ENCODE measurements at places on chromosomes 4 and X.

DNA sequence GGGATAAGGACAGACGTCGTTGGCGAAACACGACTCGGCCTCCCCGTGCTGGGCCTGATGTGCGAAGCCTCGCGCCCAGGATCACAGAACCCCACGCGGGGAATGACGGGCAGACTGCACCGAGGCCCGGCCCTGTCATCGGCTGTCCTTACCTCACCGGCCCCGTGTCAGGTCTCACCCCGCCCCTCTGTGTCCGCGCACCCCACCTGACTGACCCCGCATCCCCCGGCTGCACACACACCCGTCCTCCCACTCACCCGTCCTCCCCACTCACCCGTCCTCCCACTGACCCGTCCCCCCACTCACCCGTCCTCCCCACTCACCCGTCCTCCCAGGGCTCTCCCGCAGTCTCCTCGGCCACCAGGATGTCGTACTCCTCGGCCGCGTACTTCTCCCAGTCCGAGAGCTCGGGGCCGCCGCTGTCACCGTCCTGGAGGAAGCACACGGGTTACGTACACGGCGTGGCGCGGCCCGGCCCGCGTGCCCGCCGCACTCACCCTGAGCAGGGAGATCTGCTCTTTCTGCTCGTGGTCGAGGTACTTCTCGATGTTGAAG lies 19.8 kb upstream of the GTPBP6 start:
- no peak for DNase-seq

GRCh38 chrX:69158166-69158980 lies 6.9 kb downstream of the PJA1 start:
- DNase-seq, result peak; percentile 30

DNA sequence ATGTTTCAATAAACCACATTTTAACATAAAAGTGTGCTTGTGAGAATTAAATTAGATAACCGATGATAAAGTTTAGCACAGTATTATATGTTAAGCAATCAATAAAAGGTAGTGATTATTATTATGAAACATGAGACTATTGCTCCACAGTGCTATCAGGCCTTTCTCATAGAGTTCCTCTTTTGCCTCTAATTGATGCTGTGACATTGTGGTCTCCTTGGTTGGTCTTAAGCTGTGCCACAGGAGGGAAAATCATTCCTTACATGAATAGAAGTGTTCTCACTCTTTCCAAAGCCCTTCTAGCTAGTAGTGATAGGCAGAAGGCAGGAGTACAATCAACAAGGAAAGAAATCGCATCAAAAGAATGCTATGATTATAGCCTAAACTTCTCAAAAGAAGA lies 9.2 kb upstream of the PDHA2 start:
- DNase-seq, result no peak

- DNase-seq, result no peak
Observed at GRCh38 chr4:13219971-13220370, 264.2 kb downstream of the RAB28 start.

GRCh38 chrX:19870710-19871490 lies 16.5 kb downstream of the SH3KBP1 start:
- DNase-seq, result no peak

GRCh38 chr4:78022517-78022916 lies 34.6 kb upstream of the FRAS1 start:
- no peak for DNase-seq

- DNase-seq, result no peak
Observed at GRCh38 chrX:70049925-70050324, at the start of gene AWAT2. Gene AWAT2, minus strand, starts transcription at chrX:70049938. Its CDS starts 6 bp downstream, at chrX:70049932.

DNA sequence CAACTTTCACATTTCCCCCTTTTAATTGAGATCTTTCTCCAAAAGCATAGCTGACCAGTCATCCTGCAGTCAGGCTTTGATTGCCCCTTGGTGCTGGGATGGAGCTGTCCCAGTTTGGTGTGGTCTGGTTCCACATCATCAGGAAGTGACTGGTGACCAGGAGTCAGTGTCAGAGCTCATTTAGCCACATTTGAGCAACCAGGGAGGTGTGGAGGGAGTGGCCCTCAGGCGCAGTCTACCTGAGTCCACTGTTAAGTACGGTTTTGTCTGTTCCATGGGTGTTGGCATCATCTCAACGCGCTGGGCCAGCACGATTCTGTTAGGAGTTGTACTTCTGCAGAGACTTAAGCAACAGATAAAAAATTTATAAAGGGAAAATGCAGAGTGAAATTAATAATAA lies 52.6 kb downstream of the RGS12 start:
- DNase-seq, result no peak

- no peak for DNase-seq
Observed at GRCh38 chr4:188930822-188931221, 791.6 kb downstream of the TRIML1 start.

DNA sequence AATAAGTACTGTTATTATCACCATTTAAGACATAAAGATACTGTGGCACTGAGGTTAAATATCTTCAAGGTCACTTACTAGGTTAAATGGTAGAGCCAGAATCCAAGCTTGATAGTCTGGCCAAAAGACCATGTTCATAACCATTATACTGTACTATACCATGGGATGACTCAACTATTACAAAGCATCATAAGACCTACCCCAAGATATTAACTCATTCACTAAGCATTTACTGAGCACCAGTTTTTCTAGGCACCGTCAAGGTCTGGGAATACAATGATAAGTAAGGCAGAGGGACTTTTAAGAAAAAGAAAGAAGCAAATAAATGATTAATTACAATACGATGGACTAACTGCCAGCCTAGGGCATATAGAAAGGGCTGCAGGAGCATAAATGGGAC lies 95.5 kb upstream of the KCTD8 start:
- no peak for DNase-seq

- no peak for DNase-seq
Observed at GRCh38 chrX:30153881-30154260, 61.5 kb upstream of the MAGEB2 start.

DNA sequence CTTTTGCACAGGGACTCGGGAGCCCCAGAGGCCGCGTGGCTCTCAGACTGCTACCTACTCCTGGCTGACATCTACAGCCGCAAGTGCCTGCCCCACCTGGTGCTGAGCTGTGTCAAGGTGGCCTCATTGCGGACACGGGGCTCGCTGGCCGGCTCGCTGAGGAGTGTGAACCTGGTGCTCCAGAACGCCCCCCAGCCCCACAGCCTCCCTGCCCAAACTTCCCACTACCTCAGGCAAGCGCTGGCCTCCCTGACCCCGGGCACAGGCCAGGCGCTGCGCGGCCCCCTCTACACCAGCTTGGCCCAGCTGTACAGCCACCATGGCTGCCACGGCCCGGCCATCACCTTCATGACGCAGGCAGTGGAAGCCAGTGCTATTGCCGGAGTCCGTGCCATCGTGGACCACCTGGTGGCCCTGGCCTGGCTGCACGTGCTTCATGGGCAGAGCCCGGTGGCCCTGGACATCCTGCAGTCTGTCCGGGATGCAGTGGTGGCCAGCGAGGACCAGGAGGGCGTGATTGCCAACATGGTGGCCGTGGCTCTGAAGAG lies 28.8 kb downstream of the SH3TC1 start:
- no peak for DNase-seq

- DNase-seq, result peak; percentile 65
Observed at GRCh38 chr4:163166041-163166579, 580 bp downstream of the NAF1 start.

DNA sequence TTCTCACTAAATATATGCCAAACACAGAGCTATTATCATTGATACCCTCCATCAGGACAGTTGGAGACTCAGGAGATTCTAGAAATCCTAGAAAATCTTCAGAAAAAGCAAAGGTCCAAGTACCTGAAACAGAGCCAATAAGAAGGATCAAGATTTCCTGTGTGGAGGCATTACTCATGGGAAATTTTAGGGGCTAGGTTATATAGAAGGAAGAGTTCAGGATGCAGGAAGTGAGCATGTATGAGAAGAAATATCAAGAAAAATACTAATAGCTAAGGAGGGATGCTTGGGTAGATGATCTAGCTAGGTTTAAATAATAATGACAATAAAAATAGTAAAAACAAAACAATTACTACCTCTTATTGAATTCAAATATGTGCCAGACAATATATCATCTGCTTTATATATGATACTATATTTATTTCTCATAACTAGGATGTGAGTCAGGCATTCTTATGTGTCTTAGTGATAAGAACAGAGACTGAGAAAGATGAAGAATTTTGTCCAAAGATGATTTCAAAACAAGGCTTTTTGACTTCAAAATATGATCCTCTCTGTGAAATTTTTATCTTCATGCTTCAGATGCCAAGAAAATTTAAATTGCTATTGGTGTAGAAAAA lies 66.4 kb upstream of the HHIP start:
- no peak for DNase-seq

DNA sequence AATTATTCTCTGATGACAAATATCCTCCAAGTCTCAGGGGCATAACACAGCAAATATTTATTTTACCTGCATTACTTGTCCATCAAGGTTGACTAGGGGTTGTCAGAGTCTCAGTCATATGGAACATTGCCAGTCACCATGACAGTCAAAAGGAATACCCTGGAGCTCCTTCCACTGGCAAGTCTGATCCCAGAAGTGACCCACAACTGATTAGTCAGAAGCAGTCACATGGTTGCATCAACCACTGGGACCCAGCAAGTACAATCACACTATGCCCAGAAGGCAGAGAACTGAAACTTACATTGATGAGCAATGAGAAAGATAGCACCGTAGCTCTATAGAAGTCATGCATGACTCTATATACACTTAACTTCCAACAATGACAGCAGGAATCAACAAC lies 41.9 kb upstream of the SOD3 start:
- DNase-seq, result no peak

DNA sequence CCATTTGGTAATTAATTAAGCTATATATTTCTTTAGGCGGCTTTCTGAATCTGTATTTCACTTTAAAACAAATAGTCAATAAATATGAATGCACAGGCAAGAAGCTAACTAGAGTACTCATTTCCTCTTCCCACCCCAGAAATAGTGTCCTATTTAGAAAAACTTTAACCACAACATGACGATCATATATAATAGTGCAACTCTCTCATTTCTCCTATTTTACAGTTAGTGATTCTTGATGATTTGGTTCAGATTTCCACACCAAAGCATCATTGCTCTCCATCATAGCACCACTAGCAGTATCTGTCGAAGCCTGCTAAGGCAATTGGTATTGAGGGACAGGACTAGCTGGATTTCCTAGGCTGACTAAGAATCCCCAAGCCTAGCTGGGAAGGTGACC lies 184.0 kb upstream of the GALNTL6 start:
- DNase-seq, result no peak

GRCh38 chr4:182642831-182643230 lies 274.4 kb downstream of the DCTD start:
- no peak for DNase-seq

- no peak for DNase-seq
Observed at GRCh38 chr4:28639747-28640146, 1779.1 kb downstream of the STIM2 start.

DNA sequence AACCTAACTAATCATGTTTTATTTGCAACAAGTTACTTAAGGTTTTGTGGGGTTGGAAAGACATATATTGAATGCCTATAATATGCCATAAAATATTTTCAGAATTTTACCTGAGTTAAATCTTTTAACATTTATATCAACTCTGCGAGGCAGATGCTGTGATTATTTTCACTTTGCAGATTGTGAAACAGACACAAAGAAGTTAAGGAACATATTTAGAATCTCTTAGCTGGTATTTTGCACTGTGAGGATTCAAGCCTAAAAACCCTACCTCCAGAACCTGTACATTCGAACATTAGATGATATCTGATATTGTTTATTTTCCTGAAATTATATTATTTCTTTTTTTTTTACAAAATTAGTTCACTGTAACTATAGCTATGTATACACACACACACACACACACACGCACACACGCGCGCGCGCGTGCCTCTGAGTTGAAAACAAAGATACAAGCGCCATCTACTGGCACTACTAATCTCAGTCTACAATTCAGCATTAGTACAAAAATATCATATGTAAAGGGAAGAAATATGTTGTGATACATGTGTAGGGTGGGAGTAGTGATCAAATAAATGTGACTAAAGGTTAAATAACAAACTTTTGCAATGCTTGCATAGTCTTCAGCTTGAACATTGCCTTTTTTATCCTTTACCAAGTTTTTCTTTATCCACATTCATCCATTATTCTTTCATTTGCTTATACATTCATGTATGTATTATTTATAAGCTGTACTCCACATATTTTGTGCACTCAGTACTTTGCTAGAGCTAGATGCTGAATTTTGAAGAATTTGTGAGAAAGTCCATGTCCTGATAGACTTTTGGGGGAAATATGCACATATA lies 61.5 kb downstream of the ANXA10 start:
- DNase-seq, result peak; percentile 62

DNA sequence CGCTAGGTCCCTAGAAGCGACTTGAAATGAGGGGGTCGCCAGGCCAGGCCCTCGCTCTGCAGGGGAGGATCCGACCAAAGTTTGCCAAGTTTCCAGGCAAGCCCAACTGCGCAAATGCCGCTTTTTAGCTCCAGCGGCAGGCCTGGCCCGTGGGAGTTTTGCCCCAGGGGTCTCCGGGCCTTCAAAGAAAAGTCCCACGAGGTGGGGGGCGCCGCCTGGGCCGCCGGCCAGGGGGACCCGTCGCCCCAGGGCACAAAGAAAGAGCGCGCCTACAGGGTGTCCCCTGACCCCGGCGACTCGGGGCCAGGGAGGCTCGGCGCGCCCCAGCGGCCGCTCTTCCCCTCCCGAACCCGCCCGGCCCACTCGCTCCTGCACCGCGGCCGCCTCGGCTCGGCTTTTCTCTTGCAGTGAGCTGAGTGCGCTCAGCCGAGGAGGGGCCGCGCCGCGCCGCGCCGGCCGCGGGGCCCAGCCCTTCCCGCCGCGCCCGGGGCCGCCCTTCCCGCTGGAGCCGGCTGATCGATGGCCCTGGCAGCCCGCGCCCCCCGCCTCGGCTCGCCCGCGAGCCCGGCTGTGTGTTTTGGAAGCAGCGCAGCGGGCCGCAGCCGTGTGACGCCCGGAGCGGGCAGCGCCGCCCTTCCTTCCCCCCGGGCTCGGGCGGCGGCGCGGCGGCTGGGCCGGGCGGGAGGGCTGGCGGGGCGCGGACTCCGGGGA lies 754 bp upstream of the KLF3 start:
- no peak for DNase-seq

- no peak for DNase-seq
Observed at GRCh38 chr4:146582864-146583263, 55.8 kb upstream of the POU4F2 start.

DNA sequence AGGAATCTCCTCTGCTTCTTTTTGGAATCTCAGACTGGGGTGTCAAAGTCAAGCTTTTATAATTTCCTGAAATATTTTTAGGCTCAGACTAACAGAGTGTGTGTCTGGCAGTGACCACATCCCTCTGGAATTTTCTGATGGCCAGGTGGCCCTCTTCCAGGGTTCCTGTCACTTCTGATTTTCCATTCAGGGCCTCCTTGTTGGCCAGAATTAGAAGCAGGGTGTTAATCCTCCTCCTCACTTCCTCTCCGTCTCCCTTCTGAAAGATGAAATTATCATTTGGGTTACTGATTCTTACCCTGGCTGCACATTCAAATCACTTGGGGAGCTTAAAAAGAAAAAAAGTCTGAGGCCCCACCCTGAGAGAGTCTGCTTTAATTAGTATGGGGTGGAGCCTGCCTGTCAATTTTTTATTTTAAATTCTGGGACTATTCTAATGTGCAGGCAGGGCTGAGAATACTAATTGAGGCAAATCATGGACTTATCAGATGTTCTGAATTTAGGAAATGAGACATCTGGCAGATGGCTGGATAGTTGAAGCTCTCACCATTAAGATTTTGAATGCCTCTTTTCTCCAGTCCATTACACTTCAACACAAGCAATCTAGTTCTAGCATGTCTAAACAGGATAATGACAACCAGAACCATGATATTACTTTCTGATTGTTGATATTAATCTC lies 43.2 kb downstream of the HAND2 start:
- DNase-seq, result no peak

All from activated CD4-positive, alpha-beta T cell treated with anti-CD3 and anti-CD28 coated beads, Interleukin-2, amount 10 ng/mL, durations not matched to agents 7 days and 5 days (primary cell).